H4 (cell line): ENCODE measurements at places on chromosomes 5 and 9. TPM values are rescaled to one million over a fixed set of nuclear protein-coding genes. Genes with fewer than 3 reads are reported as not detected.

Gene C9orf50
- total RNA-seq, result not detected in 2 replicates

Gene BARX1
- not detected in 2 replicates for total RNA-seq

Gene GARIN3
- total RNA-seq, result not detected in 2 replicates

Gene C1QTNF3
- total RNA-seq, result 0.17 and 0.76 TPM in 2 replicates

DNA sequence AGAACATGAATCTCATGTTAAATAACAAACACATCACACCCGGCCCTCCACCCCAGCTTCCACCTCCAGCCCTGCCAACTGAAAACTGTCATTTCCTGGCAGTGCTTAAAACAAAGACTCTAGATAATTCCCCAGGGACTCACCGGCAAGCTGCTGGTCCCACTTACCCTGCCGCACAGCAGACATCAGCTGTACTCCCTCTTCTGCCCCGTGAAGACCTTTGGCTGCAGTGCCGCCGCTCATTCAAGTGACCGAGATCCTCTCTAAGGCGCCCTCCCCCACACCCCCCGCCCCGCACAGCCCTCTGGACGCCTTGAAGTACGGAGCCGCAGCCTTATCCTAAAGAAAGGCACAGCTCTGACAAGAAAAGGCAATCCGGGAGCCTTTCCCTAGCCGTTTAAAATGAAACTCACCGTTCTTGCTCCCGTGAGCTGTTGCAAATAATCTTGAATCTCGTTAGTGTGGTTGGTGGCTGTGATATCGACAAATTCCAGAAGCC, 434 bp downstream of the GLRX start:
- DNase-seq, result peak; percentile 47
